Large intestine (tissue), 12 donors: ENCODE measurements at places on chromosomes 5 and 9.

GRCh38 chr5:151427258-151427657, 20.1 kb upstream of the SLC36A1 start:
- DNase-seq: no peak

GRCh38 chr9:127876764-127877562, 512 bp downstream of the AK1 start:
- no peak for DNase-seq

GRCh38 chr9:35618854-35619799, 914 bp upstream of the CD72 start:
- no peak for DNase-seq

DNA sequence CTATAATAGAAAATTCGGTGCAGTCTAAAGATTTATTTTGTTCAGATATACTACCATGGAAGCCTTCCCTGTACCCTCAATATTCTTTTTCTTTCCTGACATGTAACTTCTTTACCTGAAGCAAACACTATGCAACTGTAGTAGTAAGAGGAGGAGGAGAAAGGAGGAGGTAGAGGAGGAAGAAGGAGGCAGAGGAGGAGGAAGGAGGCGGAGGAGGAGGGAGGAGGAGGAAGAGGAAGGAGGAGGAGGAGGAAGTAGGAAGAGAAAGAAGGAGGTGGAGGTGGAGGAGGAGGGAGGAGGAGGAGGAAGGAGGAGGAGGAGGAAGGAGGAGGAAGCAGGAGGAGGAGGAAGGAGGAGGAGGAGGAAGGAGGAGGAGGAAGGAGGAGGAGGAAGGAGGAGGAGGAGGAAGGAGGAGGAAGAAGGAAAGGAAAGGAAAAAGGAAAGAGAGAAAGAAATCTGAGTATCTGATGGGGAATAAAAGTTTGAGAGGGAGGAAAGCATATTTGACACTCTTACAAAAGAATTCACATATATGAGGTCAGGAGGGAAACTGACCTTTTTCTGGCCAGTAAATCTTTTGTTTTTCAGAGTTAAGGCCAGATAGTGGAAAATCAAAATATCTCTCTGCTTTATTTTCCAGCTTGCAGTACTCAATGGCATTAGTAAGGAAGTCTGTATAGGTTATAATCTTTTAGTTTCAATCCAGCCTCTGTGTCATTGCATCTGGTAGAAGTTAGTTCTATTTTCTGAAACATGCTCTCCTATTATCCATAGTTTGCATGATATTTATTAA, 114.5 kb upstream of the LPAR1 start:
- no peak for DNase-seq

DNA sequence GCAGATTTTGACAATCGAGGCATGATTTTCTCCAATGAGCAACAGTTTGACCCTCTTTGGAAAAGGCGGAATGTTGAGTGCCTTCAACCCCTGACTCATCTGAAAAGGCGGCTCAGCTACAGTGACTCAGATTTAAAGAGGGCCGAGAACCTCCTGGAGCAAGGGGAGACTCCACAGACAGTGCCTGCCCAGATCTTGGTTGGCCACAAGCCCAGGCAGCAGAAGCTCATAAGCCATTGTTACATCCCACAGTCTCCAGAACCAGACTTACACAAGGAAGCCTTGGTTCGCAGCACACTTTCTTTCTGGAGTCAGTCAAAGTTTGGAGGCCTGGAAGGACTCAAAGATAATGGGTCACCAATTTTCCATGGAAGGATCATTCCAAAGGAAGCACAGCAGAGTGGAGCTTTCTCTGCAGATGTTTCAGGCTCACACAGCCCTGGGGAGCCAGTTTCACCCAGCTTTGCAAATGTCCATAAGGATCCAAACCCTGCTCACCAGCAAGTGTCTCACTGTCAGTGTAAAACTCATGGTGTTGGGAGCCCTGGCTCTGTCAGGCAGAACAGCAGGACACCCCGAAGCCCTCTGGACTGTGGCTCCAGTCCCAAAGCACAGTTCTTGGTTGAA, 13.6 kb downstream of the PTPDC1 start:
- DNase-seq: no peak

GRCh38 chr9:105076729-105077128, 148.8 kb upstream of the ABCA1 start:
- DNase-seq: no peak

DNA sequence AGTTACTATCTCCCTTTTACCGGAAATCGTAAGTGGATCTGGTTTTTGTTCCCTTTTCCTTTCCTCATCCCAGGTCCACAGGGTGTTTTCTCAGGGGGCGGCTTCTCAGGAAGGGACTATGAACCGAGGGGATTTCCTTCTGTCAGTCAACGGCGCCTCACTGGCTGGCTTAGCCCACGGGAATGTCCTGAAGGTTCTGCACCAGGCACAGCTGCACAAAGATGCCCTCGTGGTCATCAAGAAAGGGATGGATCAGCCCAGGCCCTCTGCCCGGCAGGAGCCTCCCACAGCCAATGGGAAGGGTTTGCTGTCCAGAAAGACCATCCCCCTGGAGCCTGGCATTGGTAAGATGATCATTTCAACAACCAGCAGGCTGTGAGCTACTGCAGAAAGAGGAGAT, 75.8 kb downstream of the GOLPH3 start:
- no peak for DNase-seq

GRCh38 chr5:62282064-62282463, 23.9 kb upstream of the KIF2A start:
- no peak for DNase-seq

GRCh38 chr9:108049671-108050494, 560.3 kb upstream of the KLF4 start:
- no peak for DNase-seq

DNA sequence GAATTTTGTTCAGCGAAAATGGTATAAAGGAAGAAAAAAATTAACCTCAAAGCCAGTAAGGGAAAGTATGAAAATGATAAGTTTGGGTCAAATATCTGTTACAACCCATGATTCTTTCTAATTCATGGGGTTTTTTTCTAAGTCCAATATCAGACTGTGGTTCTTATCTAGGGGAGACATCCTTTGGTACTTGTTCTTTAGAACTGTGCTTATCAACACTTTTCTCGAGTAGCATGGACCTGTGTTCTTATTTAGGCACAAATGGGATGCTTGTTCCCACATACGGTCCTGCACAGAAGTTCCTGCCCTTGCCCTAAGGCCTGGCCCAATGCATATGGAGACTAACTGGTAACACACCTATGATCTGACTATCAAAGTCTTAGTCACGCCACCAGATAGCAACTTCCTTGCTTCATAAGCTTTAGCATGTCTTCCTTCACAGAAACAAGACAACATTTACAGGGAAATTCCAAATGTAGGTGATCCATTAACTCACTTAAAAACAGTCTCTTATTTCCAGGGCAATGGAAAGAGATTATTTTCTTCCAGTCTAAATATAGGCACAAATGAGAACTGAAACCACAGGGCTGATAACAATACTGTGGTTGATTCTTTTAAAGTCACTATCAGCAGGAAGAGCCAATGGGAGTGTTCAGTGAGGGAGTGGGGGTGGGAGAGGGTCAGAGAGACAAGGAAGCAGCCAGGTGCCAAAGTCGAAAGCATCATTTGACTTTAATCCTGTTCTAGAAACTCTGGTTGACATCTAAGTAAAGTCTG, 268.8 kb upstream of the ANKRD55 start:
- DNase-seq: peak; percentile 78

DNA sequence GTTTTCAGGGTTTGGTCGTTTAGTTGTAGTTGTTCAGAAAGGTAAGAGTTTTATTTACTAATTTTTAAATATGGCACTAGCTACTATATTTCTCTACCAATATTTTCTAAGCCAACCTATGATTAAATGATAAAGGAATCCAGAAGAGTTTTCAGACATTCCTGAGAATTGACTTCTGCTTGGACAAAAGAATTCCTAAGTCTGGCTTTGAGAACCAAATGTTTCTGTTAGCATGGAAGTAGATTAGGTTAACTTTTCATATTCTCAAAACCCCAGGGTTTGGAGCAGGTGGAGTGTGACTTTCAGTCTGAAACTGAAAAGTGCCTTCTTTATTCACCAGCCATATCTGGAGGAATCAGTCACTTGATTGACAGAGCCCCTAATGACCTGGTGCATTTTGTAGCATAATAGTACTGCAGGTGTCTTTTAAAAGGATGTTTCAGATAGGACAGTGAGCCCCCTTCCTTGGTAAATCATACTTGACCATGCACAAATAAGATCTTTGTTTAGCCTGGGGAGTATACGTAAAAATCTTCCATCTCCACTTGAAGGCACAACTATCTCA, 457.0 kb upstream of the ZNF462 start:
- DNase-seq: no peak

- DNase-seq: no peak
Measured at GRCh38 chr5:171721464-171721863, 64.2 kb upstream of the SMIM23 start.

DNA sequence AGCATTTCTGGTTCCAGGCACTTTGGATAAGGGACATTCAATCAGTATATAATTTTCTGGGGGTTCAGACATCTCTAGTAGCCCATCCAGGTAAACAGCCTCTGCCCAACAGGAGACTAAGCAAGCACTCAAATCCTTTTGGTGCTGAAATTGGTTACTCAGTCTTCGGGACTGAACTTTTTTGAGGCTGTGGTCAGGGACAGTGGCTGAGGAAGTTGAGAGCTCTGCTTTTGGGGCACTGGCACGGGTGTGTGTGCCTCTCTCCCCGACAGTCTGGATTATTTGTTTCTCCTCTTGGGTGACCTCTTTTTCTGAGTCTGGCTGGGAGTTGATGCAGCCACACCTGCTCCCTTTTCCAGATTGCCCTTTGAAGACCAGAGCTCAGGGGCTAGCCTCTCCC, 47.6 kb downstream of the ACER2 start:
- no peak for DNase-seq

- no peak for DNase-seq
Measured at GRCh38 chr5:101102506-101102905, 199.4 kb upstream of the ST8SIA4 start.

DNA sequence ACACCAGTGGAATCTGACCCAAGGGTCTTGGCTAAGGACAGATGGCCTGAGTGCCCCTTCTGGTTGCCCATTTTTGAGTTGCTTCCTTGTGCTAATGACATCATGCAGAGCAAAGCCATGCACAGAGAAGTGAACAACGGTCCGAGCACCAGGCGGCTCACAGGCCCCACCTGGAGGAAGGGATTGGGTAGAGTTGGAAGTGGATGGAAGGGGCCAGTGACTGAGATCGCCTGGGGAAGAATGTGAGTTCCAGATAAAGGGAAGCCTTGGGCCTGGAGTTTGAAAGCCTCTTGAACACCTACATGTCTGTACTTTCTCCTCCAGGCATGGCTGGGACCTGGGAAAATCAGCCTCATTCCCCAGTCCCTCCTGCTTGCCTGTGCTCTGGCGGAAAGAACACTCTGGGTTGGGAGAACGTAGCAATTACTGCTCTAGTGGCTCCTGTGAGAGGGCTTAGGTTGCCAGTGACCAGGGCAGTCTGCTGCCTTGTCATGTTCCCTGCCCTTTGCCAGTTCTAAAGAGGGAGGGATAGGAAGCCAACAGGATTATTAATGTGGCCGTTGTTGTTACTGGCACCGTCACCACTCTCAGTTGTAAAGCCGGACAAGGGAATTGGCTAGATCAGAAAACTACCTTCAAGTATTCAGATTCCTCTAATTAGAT, 62.5 kb upstream of the PTPN3 start:
- no peak for DNase-seq

GRCh38 chr5:83099445-83099844, 22.1 kb downstream of the XRCC4 start:
- peak; percentile 51 for DNase-seq

- no peak for DNase-seq
Measured at GRCh38 chr5:123756318-123756665, 244.3 kb downstream of the CSNK1G3 start.

DNA sequence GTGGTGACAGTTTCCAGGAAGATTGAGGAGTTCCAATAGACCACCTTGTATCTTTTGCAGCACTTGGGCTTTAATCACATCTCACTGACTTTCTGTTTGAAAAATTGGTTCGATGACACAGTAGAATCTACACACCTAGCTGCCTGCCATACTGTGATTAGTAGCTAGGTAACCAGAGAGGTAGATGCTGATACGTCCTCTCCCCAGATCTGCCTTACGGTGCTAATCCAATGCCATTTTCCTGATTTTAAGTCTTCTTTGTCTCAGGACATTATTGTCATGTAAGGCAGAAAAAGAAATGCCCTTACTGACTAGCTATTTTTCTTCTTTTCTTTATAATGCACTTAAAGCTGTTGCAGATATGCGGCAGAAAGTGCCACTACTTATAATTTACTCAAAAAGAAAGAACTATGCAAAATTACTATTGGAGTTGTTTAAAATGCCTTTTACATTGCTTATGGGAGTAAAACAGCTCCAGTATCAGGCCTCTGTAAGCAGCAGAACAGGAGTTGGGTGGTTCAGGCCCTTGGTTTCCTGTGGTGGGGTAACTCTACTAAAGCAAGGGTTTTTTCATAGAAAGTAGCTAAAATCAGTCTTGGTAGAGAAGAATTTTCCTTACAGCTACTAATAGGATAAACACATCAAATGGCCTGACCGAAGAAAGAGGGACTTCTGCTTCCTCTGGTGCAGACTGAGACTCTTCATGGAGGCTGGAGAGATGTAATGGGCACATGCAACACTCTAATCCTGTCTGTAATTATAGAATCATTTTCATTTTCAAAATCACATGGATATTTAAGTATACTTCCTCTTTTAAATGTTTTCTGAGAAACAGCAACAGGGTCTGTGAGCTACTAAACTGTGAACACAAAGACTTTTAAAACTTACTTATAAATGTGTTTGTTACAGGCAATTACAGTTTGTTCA, 177.2 kb downstream of the MAPKAP1 start:
- DNase-seq: no peak

- DNase-seq: no peak
Measured at GRCh38 chr5:132998556-132998955, 27.8 kb downstream of the ZCCHC10 start.

DNA sequence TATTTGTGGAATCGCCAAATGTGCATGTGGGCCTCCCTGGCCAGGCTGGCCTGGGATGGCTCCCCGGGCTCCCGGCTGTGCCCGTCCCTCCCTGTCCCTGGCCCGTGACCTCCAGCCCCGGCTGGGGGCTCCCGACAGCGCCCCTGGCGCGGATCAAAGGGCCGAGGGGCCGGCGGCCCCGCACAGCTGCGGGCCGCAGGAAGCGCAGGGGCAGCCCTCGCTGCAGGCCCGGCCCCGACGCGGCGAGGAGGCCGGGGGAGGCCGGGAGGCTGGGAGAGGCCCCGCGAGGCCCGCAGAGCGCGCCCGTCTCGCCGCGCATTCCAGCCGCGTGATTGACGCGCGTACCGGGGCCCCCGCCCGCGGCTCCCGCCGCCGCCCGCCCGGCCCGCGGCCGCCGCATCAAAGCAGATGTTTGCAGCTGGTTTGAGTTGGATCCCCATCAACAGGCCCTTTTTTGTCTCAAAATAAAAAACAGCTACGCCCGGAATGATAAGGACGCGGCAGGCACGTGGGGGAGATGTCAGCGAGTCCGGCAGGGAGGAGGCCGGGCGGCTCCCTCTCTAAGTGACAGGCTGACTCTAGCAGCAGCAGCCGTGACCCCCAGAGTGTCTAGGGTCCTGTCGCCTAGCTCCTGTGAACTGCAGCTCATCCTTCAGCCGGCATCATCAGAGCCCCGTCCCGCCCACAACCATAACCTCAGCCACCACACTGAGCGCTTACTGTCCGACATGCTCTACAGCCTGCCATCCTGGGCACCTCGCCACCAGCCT, 69.4 kb downstream of the LMX1B start:
- peak; percentile 16 for DNase-seq
